ENCODE measurements at places on chromosomes 12 and 14.

- no peak for DNase-seq
Observed at GRCh38 chr12:10716277-10716676, 6.8 kb downstream of the YBX3 start.

GRCh38 chr12:49651855-49652254 lies 28.5 kb downstream of the PRPF40B start:
- no peak for DNase-seq

- no peak for DNase-seq
Observed at GRCh38 chr12:75611041-75611440, 99.6 kb upstream of the KRR1 start.

GRCh38 chr12:122659579-122659978 lies 43.6 kb downstream of the HCAR2 start:
- DNase-seq = no peak

DNA sequence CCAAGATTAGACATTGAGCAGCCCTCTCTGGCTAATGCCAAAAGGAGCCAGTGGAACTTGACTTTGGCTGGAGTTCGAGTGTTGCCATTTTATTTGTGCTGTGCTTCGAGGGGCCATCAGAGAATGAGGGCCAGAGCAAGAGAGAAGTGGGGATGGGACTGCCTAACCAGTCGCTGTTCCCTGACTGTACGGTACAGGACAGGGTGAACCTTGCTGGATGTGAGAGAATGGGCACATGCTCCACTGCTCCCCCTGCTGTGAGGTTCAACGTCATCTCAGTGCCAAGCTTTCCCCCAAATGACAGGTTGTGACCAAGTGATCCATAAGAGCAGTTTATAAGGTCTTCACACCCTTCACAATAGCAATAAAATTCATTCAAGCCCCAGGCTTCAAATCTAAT lies 55.1 kb upstream of the BCL11B start:
- DNase-seq = no peak

- DNase-seq = no peak
Observed at GRCh38 chr12:43636725-43637463, 84.9 kb upstream of the ADAMTS20 start.

DNA sequence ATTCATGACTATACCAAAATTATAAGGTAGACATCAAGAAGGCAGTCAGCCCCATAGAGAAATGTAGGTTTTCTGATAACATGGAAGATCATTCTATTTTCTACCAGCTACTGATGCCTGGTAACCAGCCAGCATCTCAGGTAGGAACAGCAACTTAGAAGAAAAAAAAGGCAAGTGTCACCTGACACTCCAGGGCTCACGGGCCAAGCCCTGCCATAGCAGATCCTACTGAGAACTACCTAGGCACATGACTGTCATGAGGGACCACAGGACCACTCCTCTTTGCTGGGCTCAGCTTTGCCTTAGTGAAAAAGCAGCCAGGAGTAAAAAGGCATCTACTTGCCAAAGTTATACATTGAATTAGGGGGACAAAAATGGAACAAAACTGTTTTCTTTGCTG lies 33.4 kb downstream of the CORO1C start:
- no peak for DNase-seq

- DNase-seq = no peak
Observed at GRCh38 chr12:66329941-66330340, 27.6 kb downstream of the HELB start.

GRCh38 chr12:50101663-50102062 lies 2.1 kb upstream of the GPD1 start:
- no peak for DNase-seq

- no peak for DNase-seq
Observed at GRCh38 chr12:94706250-94706661, 55.9 kb upstream of the TMCC3 start.

GRCh38 chr14:51035611-51036192 lies 59.2 kb downstream of the TRIM9 start:
- no peak for DNase-seq

GRCh38 chr12:48787791-48788523 lies 932 bp downstream of the ADCY6 start:
- DNase-seq = no peak

- no peak for DNase-seq
Observed at GRCh38 chr12:96335270-96335669, 65.0 kb downstream of the CDK17 start.

GRCh38 chr12:120252071-120252906 lies 13.2 kb downstream of the PXN start:
- no peak for DNase-seq

- no peak for DNase-seq
Observed at GRCh38 chr14:20866963-20867362, 24.2 kb upstream of the RNASE3 start.

GRCh38 chr12:118498171-118498570 lies 121.8 kb downstream of the SUDS3 start:
- no peak for DNase-seq

DNA sequence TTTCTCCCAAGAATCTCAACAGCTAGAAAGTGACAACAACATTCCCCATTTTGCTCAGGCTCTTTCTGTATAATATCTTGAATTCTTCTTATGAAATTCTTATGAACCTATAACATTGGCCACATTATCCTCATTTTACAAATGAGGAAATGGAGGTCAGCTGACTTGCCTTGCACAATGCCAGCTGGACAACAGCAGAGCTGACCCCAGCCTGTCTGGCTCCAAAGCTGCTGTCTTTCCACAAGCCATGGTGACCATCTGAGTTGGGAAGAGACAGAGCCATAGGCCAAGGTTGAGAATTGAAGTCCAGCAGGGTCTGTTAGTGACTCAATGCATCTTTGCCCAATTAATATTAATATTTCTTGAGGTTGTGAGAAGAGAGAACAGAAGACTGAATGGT lies 87.3 kb downstream of the KSR2 start:
- DNase-seq = no peak

GRCh38 chr14:52735921-52736489 lies 6.0 kb downstream of the STYX start:
- no peak for DNase-seq

DNA sequence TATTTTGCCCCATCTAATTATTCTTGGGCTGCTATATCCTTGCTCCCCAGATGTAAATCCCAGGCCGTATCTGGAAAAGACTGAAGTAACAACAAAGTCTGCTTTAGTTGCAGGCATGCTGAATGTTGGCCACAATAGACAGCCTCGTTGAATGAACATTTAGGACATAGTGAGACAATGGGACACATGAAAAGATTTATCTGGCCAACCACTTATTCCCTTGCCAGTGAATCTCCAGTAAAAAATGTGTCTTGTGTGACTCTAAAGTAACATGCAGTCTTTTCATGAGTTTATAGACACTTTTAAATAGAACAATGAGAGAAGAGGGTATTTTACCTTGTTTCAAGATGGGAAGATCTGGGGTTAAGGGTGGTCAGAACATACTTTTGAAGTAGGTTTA lies 60.2 kb upstream of the STXBP6 start:
- DNase-seq = no peak

GRCh38 chr12:12561371-12562015 lies 1.2 kb downstream of the DUSP16 start:
- DNase-seq = peak; percentile 26

DNA sequence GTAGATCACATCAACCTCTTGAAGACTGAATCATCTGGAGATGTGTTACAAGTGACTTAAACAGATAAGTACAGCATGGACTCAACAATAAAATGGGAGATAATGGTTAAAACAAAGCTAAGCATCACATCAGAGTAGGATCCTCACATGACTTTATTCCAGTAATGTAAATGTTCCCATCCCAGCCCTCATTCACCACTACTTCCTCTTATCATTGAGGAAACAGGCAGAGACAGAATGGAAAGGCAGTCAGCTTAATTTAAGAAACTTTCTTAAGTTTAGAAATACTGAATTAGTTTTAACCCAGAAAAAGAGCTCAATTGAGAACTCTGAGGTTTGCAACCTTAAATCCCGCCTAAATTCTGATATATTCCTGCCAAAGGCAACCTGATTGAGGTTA lies 1.2 kb upstream of the ALG10 start:
- no peak for DNase-seq

DNA sequence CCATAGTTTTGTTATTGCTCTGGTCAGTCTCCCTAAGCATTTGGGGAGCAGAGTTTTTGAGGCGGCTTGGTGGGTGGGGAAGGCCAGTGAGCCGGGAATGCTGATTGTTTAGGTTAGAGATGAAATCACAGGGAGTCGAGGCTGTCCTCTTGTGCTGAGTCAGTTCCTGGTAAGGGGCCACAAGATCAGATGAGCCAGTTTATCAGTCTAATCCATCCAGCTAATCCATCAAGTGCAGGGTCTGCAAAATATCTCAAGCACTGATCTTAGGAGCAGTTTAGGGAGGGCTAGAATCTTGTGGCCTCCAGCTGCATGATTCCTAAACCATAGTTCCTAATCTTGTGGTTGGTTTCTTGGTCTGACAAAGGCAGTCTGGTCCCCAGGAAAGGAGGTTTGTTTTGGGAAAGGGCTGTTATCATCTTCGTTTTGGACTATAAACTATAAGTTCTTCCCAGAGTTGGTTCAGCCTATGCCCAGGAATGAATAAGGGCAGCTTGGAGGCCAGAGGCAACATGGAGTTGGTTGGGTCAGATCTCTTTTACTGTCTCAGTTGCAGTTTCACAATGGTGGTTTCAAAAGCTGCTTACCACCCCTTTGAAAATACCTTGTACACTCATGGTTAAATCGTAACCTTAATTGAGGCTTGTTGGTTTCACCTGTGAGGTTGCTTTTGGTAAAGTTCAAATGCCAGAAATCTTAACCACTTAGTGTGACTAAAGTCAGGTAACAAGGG lies 33.6 kb upstream of the HIGD1C start:
- DNase-seq = no peak

- DNase-seq = no peak
Observed at GRCh38 chr12:9763025-9763424, 2.3 kb upstream of the CD69 start.

- peak; percentile 80 for DNase-seq
Observed at GRCh38 chr14:96584199-96584906, 82.2 kb downstream of the PAPOLA start.

- DNase-seq = no peak
Observed at GRCh38 chr14:28307506-28307905, 459.1 kb upstream of the FOXG1 start.

GRCh38 chr12:56078931-56079722 lies 838 bp upstream of the ERBB3 start:
- peak; percentile 81 for DNase-seq

GRCh38 chr12:130988261-130988660 lies 34.6 kb downstream of the ADGRD1 start:
- no peak for DNase-seq

DNA sequence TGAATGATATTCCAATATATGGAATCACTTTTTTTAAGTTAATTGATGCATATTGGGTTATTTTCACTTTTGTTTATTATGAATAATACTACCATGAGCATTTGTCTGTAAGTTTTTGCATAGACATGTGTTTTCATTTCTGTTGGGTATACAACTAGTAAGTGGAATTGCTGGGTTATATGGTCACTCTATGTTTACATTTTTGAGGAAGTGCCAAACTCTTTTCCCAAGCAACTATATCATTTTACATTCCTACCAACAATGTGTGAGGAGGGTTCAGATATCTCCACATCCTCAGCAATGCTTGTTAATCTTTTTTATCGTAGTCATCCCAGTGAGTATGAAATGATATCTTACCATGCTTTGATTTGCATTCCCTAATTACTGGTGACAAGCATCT lies 64.0 kb downstream of the MON2 start:
- DNase-seq = no peak

- peak; percentile 8 for DNase-seq
Observed at GRCh38 chr12:16359512-16360491, 12.4 kb downstream of the MGST1 start.

DNA sequence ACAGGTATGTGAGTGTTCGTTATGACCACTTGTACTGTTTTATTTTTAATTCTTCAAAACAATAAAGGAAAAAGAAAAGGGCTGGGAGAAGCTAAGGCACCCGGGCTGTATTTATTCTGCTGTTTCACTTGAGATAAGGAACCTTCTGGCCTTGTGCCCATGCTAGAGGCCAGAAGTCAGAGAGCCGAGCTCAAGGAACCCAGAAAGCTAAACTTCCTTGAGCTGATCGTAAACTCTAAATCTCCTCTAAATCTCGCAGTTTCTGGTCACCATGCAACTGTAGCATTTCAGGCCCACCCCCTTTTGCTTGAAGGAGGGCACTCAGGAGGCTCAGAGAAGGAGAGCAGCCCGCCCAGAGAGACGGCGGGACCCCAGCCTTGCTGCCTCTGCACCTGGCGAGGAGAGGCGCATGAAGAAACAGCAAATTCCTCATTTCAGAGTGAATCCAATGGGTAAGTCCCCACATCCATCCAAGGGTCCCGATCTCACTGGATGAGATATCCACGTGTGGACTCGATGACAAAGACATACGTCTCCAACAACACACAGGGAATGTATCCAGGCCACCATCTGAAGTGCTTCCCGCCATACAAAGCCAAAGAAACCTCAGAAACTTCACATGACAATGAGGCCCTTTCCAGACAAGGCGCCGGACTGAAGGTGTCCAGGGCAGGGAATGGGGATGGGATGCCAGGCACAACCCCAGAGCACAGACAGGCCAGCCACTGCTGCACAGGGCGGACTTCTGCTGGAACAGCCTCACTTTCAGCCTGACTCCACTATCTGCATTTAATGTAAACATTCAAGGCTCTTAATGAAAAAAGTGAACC lies 14.6 kb downstream of the CCDC88C start:
- DNase-seq = no peak

DNA sequence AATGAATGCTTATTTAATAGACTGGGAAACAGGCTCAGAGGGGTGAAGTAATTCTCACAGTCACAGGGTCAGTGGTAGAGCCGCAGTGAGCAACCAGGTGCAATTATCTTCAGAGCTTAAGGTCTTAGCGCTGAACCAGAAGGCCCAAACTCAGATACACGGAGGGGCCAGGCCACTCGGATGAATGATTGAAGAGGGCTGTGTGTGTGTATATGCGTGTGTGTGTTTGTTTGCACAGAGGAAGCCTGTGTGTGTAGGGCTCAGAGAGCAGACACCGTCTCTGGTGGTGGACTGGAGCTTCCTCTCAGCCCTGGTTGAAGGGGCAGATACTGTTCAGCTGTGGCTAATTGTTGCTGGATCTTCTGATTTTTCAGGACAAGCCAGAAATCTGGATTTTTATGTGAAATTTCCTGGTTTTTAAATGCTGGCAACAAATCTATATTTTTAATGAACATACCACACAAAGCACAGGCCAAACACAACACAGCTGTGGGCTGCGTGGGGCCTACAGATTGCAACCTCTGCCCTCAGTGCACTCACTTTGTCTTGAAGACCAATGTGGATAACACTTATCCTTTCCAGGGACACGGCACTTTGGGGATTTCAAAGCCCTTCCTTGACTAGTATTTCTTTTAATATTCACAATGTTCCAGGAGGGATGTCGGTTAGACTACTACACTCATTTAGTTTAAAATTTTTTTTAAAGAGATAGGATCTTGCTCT lies 94.5 kb upstream of the NRXN3 start:
- DNase-seq = no peak

- no peak for DNase-seq
Observed at GRCh38 chr12:120259418-120260202, 5.9 kb downstream of the PXN start.
